Osteoblast (primary cell): ENCODE measurements at places on chromosomes 13 and 19. TPM values are rescaled to one million over a fixed set of nuclear protein-coding genes. Genes with fewer than 3 reads are reported as not detected.

ODAD3 gene
- total RNA-seq, result under 0.01 TPM in 2 replicates

MKNK2 gene
- 82.5 and 84.6 TPM in 2 replicates for total RNA-seq

DNA sequence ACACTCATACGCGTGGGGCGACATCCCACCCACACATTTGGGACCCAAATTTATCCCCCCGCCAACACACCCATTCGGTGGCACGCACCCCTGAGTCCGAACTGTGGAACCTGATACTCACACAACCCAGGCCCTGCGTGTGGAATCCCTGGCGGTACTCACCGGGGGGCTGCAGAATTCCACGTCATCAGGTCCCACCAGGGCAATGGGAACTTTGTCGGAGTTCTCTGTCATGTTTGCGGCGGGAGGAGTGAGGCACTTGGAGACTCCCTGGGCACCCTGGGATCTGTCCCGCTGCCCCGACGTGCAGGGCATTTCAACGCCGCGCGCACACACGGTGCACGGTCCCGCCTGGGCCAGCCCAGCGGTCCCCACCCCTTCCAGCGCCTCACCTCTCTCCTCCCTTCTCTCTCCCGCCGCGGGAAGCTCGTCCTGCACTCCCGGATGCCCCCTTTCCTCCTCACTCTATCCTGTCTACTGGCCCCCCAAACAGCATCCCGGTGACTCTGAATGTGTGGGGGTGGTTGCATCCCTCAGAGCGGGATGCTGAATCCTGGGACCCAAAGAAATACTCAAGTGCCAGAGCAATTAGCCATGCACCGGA is at the start of gene CNMD:
TSS of gene CNMD (minus strand) at position 353 of the 604 bp plus-strand sequence. CDS start at position 234, 119 bp downstream.
- no peak for DNase-seq

ZNF845 gene
- total RNA-seq, result 7.7 and 8.7 TPM in 2 replicates

DNA sequence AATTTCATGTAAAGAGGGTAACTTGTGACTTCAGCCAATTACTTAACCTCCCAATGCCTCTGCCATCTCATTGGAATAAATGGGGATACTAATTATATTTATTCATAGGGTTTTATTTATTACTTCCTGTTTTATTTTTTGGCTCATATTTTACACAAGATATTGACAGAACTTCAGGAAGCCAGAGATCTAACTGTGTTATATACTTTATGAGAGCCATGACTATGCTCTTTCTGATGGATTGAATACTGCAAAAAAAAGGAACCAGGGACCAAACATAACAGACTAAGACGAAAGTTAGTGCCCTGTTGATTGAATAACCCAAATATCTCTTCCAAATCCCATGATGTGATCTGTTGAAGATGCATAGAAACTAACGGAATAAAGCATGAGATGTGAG is 243.3 kb upstream of the STARD13 start:
- DNase-seq, result no peak

DNA sequence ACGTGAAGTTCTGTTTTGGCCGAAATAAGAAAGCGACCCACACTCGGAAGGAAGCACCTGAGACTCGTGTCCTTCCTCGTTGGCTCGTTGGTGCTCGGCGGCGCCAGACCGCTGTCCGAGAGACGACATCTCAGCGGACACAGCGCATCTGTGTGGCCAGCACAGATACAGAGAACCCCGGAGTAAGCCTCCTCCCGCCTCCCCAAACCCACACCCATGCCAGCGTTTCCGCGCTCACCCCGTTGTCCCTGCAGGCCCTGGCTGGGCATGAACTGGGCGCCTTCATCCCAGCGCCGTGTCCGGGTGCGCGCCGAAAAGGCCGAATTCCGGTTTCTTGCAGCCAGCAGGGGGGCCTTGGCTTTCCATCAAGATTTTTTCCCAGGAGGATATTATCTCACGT is 127.6 kb downstream of the SOX1 start:
- no peak for DNase-seq

- peak; percentile 59 for DNase-seq
Measured at GRCh38 chr19:31980796-31981195, 364.6 kb upstream of the ZNF507 start.

DNA sequence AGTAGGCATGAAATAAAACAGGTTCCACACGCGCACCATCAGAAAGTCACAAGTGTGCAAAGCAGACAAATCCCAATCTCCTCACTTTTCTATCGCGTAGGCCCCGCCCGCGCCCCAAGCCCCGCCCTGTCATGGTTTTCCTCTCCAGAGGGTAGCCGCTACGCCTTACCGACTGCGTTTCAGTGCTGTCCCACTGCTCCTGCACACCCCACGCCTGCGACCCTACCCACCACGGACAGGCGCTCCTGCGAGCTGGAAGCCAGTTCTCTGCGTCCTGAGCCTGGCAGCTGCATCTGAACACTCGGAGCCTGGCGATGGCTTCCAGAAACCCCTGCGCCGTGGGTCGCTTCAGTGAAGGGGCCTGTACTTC is 379 bp upstream of the ZNF470 start:
- peak; percentile 51 for DNase-seq

DNA sequence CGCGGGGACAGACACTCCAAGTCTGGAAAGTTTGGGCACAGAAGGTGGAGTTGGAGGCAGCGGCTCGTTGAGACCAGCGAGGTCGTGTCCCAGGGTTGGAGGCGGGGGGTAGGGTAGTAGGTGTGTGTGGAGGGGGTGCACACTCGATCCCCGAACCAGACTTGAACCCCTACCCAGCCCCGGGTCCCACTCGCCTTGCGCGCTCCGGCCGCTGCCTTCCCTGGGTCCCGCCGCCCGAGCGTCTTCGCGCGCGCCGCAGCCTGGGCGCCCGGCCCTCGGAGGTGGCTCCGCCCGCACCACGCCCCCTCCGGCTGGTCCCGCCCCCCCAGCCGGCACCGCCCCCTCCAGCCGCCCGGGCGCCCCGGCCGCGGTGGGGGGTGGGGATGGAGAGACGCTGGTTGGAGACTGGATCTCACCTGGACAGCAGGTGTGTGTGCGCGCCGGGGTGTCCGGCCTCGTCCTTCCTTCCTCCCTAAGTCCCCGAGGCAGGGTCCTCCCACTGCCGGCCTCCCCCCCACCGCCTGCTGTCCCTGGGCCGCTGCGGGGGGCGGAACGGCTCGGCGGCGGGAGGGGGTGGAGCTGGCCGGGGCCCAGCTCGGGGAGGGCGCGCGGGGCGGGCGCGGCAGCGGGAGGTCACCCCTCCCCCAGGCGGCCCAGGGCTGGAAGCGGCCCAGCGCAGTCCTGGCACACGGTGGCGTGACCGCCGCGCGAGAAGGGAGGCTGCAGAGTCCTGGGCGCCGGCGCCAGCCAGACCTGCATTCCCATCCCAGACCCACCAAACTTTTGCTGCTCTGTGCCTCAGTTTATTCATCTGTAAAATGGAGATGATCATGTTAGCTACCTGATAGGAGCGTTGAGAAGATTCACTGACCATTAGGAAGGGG is at the start of gene KANK2:
TSS of gene KANK2 (minus strand) at position 255 of the 884 bp plus-strand sequence. CDS start 3,034 bp downstream, outside the sequence.
- peak; percentile 100 for DNase-seq

DNA sequence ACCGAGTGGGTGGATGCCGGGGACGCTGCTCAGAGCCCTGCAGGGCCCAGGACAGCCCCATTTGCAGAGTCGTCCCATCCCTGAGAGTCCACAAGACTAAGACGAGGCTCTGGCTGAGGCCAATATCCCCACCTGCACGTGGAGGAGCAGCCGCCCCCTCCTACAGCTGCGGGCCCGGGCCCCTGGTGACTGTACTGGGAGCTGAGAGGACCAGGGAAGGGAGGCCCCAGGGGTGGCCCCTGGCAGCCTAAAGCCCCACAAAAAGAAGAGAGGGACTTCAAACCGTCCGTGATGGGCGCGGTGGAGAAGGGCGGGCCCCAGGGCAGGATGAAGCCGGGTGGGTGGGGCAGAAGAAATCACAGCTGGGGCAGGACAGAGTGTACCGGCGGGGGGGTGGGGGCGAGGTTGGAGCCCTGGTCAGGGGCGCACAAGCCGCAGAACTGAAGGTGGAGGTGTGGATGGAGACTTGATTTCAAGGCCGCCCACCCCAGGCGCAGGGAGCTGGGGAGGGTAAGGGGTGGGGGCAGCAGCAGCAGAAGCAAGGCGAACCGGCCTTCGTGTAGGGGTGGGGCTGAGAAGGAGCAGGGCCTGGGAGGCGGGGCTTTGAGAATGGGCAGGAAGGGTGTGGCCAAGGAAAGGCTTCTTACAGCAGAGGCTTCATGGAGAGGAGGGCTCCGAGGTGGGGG is 12.9 kb downstream of the CFD start:
- DNase-seq, result peak; percentile 97

DNA sequence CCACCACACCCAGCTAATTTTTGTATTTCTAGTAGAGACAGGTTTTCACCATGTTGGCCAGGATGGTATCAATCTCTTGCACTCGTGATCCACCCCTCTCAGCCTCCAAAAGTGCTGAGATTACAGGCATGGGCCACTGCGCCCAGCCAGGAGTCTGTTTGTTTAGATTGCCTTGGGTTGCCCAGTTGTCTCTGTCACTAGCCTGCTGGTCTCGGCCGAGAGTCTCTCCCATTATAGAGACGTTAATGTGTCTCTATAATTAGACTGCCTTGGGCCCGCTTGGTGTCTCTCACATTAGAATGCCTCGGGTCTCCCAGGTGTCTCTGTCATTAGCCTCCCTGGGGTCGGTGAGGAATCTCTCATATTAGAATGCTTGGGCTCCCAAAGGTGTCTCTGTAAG is 1533.6 kb downstream of the UQCRFS1 start:
- no peak for DNase-seq

- DNase-seq, result no peak
Measured at GRCh38 chr13:76968041-76968440, 19.7 kb downstream of the ACOD1 start.

GRCh38 chr19:1859331-1859781 is 4.0 kb downstream of the KLF16 start:
- DNase-seq, result no peak

DNA sequence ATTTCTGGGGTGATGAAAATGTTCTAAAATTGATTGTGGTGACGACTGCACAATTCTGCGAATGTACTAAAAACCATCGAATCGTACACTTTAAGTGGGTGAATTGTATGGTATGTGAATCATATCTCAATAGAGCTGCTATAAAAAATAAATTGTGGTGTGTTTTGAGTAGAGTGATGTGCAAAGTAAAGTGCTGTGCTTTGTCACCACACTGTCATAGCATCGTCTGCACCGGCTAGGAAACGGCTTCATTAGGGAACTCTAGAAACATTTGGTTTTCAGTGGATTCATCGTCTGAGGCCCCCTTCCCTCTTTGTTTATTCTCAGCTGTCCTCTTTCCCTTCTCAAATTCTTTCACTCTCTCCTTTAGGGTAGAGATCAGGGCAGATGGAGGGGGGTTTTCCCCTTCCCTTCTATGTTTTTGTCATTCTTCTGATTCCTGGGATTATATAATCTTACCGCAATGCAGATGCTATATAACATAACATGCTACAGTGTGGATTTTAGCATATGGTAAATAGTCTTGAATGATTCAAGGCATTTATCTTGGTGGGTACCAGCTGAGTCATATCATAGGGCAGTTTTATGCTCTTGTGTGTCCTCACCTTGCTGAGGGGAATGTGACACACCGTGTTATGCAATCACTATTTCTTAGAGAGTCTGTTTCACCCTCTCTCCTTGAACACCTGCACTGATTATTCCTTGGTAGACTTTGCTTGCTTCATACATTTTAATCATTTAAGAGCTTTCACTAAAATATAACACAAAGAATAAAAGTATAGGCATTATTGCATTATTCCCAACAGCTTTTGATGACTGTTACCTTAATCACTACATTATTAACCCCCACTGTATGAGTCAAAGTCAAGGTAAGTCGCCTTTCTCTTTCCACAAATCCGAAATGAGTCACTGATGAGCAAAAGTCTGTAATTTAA is 239.4 kb downstream of the DCLK1 start:
- no peak for DNase-seq

AP1M2 gene
- 0.29 and 0.72 TPM in 2 replicates for total RNA-seq

NXNL1 gene
- not detected in 2 replicates for total RNA-seq

DNA sequence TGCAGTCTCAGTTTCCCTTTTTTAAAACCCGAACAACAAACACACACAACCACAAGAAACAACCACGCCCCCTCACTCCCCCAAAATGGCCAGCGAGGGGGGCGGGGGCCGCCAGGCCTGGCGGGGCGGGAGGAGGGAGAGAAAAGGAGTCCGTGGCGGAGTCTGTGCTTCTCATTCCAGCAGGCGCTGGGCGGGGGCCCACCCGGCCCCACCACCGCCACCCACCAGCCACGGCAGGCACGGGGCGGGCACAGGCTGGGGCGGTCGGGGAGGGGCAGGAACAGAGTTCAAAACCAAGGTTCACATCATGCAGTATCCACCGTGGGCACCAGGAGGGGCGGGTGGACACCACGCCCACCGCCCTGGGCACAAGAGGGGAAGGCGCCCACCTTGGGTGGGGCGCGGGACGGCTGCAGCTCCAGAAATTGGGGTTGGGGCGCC is 12.9 kb downstream of the DPF1 start:
- DNase-seq, result no peak

DNA sequence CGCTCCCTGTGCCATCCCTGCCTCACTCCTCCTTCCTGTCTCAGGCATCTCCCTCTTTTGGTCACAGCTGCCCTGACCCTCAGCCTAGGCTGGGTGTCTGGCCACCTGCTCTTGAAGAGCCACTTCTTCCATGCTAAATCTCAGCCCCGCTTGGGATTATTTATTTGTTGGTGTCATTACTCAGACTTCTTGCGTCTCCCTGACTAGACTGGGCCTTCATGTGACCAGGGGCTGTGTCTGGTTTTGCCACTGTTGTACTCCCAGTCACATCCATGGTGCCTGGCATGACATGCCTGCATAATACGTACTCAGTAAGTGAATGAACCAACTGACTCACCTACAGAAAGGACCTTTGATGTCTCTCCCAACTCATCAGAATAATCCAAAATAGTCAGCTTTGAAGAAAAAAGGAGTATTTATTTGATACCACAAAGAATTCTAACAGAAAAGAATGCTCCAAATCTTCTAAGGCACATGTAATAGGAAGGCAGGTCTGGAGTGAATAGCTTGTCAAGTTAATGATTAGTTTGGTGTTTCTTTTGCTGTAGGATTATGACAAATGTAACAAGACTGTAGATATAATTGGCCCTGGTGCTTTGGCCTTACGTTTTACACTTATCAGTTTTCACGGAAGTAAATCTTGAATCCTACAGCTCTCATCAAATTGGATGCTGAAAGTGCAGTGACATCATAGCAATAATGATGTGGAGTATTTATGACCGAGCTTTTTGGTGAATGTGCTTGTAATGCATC is 84.0 kb downstream of the ALOX5AP start:
- no peak for DNase-seq

GRCh38 chr19:49930483-49931011 is 1.2 kb upstream of the NUP62 start:
- peak; percentile 83 for DNase-seq

TMEM238 gene
- 0.29 TPM in 1 of 2 replicates, not detected in the other for total RNA-seq

GJA3 gene
- total RNA-seq, result under 0.01 TPM in 2 replicates

DNA sequence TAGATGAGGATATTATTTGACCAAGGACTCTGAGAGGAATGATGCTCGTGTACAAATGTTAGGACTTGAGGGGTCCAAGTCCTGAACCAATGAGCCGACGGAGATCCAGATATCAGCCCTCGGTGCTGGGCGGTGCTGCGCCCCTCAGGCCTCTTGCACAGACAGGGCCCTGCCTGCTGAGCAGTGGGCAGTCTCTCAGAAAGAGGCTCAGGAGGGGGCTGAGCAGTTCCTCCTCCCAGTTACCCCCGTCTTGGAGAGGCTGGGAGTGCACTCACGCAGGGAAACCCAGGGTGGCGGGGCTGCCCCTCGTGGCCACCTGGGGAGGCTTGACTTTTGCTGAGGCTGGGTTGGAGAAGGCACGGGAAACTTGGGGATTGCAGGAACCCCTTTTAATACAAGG is 18.4 kb downstream of the TEX29 start:
- no peak for DNase-seq

GRCh38 chr13:36913463-36913862 is 6.6 kb downstream of the SMAD9 start:
- no peak for DNase-seq

SLC8A2 gene
- total RNA-seq, result under 0.01 and 0.36 TPM in 2 replicates
